ENCODE measurements at places on chromosomes 12 and 14. TPM values are rescaled to one million over a fixed set of nuclear protein-coding genes. Genes with fewer than 3 reads are reported as not detected.

GRCh38 chr14:34075042-34075744, 124.3 kb upstream of the EGLN3 start:
- DNase-seq = no peak

DNA sequence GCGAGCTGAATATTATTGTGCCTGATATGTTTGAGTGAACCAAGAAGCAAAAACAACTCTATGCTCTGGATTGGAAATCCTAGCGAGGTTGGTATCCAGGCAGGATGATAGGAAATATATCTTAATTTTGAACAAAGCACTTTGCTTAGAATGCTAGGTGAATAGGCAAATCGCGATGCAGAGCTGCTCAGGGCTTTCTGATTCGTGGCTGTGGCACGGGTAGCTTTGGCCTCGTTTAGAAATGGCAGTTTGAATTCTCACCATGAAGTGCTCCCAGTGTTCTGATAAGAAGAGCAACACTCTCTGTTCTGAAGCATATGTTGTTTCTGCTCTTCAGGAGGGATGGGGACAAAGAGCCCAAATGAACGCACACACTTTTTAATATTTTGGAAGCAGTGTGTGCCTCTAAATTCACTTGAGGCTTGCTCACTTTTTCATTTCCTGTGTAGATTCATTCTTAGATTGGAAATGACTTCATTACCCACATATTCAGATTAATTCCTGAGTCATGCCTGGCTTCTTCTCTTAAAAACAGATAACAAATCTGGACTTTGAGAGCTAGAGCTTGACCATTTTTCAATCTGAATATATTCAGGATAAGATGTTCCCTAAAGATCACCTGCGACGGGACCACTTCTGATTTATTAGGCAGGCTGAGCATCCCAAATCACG, 200.9 kb downstream of the RPAP3 start:
- no peak for DNase-seq

GRCh38 chr12:75884465-75884985, 147.1 kb downstream of the PHLDA1 start:
- DNase-seq = no peak

DNA sequence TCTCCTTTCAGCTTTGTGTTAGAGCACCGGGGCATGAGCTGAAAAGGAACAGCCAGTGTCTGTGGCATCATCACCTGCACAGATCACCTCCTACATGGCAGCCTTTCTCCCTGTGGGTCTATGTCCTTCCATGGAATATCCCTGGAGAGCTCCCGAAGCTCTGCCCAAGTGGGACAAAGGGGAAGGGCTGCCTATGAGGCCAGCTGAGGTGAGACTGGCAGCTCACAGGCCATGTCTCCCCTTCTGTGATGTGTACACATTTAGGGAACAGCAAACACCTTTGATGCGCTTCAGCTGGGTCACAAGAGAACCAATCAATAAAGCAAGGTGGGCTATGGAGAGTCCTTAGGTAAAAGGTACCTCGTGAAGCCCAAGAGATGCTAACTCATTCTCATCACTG, 4.1 kb downstream of the PROX2 start:
- DNase-seq = no peak

DNA sequence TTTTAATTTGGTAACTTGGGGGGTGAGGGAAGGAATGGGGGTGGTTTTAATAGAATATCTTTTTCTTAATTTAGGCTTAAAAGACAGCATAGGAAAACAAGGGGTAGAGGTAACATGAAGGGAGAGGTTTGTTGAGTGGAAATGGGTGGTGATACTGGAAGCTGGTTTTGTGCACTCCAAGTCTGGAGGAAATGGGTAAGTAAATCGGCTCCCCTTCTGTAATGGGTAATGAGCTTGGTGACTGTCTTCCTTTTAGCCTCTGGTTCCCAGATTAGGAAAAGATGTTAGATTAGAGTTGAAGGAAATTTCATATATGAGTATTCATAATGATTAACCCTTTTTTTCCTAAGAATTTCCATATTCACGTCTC, 122.1 kb downstream of the SRGAP1 start:
- DNase-seq = no peak

DNA sequence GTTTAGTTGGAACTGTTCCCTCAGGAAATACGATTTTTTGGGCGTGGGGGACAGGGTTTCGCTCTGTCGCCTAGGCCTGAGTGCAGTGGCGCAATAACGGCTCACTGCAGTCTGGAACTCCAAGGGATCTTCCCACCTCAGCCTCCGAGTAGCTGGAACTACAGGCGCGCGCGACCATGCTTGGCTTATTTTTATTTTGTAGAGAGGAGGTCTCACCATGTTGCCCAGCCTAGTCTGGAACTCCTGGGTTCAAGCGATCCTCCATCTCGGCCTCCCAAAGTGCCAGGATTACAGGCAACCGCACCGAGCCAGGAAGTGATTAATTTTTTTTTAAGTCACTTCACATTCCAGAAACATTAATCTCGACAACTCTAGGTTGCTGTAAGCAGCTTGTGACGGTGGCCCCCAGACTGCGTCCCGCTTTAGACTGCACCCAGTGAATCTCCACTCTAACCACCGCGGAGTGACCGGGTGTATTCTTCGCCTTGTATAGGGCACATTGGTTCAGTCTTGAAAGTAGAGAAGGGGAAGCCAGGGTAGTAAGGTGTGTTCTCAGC, 830 bp upstream of the MIS18BP1 start:
- DNase-seq = no peak

The SRRM4 gene
- 0.03 TPM for polyA plus RNA-seq

The CAPZA3 gene
- polyA plus RNA-seq = 0.69 TPM

The LPAR5 gene
- 1.6 TPM for polyA plus RNA-seq
